Smooth muscle cell of the pulmonary artery (primary cell): ENCODE measurements at places on chromosomes 4 and X. TPM values are rescaled to one million over a fixed set of nuclear protein-coding genes. Genes with fewer than 3 reads are reported as not detected.

The GABRQ gene
- under 0.01 TPM in 1 of 2 replicates, not detected in the other for total RNA-seq

The USP17L19 gene
- not detected in 2 replicates for total RNA-seq

The PPEF1 gene
- 0.03 and 0.26 TPM in 2 replicates for total RNA-seq

The PPEF2 gene
- total RNA-seq: 0.03 TPM in 1 of 2 replicates, not detected in the other

The EFHC2 gene
- 0.07 and 0.13 TPM in 2 replicates for total RNA-seq

The TEX13C gene
- not detected in 2 replicates for total RNA-seq

The DUSP21 gene
- not detected in 2 replicates for total RNA-seq

The TTC29 gene
- not detected in 2 replicates for total RNA-seq

The DBET gene
- not detected in 2 replicates for total RNA-seq

The PDGFRA gene
- 298 and 562 TPM in 2 replicates for total RNA-seq

The MGST2 gene
- total RNA-seq: 5.2 and 12.1 TPM in 2 replicates

The ARHGEF38 gene
- total RNA-seq: not detected in 2 replicates
